NB4 (cell line): ENCODE measurements at places on chromosomes 6 and 20.

- DNase-seq, result no peak
Measured at GRCh38 chr6:3287308-3287707, 28.6 kb downstream of the PSMG4 start.

- DNase-seq, result peak; percentile 71
Measured at GRCh38 chr6:39361657-39362486, 39.4 kb upstream of the KCNK16 start.

- no peak for DNase-seq
Measured at GRCh38 chr6:129141499-129141898, 258.6 kb downstream of the LAMA2 start.

GRCh38 chr20:34269996-34270627 is 28.9 kb downstream of the ASIP start:
- no peak for DNase-seq

DNA sequence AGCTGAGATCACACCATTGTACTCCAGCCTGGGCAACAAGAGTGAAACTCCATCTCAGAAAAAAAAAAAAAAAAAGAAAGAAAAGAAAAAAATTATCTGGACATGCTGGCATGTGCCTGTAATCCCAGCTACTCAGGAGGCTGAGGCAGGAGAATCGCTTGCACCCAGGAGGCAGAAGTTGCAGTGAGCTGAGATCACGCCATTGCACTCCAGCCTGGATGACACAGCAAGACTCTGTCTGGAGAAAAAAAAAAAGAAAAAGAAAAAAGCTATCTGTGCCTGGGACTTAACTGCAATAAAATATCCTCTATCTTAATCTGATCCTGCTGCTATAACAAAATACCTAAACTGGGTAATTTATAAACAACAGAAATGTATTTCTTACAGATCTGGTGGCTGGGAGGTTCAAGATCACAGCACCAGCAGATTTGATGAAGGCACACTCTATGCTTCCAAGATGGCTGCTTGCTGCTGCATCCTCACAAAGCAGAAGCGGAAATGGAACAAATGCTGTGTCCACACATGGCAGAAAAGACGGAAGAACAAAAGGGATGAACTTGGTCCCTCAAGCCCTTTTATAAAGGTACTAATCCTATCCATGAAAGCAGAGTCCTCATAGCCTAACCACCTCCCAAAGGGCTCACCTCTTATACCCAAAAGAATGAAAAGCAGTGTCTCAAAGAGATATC is 273.3 kb upstream of the JARID2 start:
- no peak for DNase-seq

- DNase-seq, result no peak
Measured at GRCh38 chr20:56443654-56444540, 24.5 kb upstream of the RTF2 start.

- DNase-seq, result peak; percentile 91
Measured at GRCh38 chr6:32195902-32196681, 3.6 kb upstream of the GPSM3 start.

GRCh38 chr6:63527658-63528514 is 44.4 kb upstream of the LOC128125822 start:
- no peak for DNase-seq

- no peak for DNase-seq
Measured at GRCh38 chr6:169230946-169231789, 22.5 kb downstream of the THBS2 start.

- no peak for DNase-seq
Measured at GRCh38 chr20:31710423-31711108, 12.1 kb downstream of the BCL2L1 start.

DNA sequence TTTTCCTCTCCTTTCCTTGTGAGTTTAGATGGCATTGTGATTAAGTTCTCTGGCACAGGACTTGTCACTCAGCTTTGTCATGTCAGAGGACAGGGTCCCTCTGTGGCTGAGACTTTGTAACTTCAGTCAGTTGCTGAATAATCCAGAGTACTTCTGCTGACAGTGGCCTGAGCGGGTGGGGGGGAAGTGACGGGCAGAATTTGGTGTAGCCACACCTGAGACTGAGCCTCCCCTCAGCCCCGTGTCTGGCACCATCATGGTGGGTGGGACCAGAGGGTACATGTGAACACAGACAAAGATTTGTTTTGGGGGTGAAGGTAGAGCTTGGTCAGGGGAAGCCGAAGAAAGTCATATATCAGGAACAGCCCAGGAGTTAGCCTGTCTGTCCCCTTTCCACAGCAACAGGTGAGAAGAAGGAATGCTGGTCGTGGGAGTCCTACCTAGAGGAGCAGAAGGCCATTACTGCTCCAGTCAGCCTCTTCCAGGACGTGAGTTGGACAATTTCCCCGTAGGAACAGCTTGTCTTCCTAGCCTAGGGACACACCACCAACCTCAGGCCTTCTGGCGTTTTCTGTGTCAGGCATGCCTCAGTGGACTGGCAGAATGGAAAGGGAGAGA is 20.9 kb downstream of the L3MBTL1 start:
- no peak for DNase-seq

- peak; percentile 76 for DNase-seq
Measured at GRCh38 chr20:48339190-48339985, 488.4 kb downstream of the PREX1 start.

DNA sequence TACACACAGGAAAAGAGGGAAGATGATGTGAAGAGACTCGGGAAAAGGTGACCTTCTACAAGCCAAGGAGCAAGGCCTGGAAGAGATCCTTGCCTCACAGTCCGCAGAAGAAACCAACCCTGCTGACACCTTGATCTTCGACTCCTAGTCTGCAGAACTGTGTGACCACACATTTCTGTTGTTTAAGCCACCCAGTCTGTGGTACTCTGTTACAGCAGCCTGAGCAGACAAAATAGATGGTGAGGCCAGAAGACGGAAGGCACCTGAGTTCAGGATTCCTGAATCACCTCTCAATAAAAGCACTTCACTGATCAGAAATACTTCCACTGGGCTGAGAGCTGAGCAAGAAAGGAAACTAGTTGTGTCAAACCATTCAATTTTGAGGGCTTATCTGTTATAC is 103.3 kb downstream of the BACH2 start:
- DNase-seq, result no peak

GRCh38 chr6:64224819-64225218 is 589.2 kb downstream of the PHF3 start:
- peak; percentile 63 for DNase-seq

- no peak for DNase-seq
Measured at GRCh38 chr6:116695401-116695800, 14.4 kb downstream of the KPNA5 start.

- DNase-seq, result no peak
Measured at GRCh38 chr6:71482742-71483141, 194.1 kb downstream of the OGFRL1 start.

DNA sequence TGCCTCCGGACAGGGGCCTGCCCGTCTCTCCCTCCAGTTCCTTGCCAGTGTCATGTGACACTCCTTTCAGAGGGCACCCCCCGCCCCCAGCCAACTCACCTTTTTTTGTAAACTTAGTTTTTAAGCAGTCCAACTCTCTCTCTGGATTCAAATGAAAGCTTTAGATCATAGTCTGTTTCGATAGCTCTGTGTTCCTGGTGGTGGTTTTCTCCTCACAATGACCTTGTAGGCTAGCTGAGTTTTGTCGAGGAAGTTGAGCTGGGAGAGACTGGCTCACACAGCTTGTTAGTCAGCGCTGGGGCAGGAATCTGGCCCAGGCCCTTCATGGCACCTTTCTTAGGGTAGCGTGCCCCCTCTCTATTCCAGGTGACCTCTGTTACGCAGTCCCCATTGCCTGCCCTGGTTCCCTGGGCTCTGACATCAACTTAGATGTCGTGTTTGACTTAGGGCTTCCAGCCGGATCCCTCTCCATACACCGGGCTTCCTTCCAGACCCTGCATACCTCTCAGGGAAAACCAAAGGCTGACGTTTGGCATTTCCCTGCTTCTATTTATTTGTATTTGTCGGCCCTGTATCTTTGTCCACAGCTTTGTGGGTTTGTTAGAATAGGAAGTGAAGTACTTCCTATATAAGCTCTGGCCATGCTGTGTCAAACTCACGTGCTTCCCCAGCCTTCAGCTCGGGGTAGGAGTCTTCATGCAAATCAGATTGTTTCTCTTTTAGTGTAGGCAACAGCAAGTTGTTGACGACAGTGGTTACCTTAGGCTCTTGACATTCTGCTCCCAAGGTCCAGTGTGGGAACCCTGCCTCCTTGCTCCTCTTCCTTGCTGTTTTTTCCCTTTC is 12.7 kb downstream of the IGF2R start:
- peak; percentile 85 for DNase-seq

DNA sequence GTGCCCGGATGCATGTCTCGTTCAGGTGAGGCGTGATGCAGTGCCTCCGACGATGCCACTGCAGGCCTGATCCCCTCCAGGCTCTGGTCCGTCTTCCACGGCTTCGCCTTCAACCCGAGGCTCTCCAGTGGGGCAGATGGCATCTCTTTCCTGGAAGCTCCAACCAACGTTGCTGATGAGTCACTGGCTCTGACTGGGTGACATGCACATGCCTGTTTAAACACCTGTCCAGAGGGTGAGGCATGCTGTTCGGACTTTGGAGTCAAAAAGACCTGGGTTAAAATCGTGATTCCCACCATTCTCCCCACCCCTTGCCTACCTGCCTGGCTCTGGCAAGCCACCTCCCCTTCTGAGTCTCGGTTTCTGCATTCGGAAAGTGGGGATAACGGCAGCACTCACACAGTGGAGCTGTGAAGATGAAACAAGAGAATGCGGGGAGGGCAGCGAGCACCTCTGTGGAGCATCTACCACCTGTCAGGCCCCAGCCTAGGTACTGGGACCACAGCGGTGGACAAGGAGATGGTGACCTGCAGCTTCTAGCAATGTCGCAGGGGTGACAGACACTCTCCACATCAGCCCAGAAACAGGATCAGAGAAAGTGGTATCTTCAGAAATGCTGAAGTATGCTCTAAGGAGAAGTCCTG is 8.5 kb upstream of the EDN3 start:
- no peak for DNase-seq

- DNase-seq, result no peak
Measured at GRCh38 chr6:140041056-140041455, 666.6 kb upstream of the CITED2 start.

DNA sequence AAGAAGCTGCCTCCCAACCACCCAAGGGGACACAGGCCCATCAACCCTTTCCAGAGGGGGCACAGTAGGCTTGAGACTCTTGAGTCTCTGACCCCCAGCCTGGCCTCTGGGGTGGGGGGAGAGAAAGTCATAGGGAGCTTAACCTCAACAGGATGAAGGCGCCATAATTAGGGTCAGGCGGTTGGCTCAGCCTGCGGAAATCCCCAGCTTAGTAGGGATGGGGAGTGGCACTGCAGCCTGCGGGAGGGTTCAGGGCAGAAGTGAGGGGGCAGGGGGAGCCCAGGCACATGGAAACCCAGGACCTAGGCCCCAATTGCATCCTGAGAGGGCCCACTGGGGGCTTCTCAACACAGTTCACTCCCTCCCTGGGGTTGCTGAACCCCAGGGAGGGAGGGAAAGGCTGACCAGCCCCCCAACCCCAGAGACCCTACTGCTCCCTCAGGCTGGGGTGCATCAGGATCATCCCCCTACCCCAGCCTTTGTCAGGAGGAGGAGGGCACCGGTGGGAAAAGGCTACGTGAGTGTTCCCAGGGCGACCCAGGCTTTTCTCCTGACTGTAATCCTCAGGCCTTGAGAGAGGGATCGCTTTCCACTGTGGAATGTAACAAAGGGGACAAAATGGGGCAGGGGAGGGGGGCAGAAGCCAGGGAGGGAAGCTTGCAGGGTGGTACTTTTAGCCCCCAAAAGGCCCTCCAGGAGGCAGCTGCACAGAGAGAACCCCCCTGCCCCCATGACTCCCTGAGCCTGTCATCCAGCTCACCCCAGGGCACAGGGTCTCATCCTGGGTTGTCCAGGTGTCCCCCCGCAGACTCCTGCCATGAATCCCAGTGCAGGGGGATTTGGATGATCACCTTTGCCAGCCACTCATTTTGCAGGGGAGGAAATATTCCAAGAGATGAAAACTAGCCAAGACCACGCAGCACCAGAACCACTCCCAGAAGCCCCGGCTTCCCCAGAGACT is 46.4 kb downstream of the MRPL14 start:
- DNase-seq, result peak; percentile 29

DNA sequence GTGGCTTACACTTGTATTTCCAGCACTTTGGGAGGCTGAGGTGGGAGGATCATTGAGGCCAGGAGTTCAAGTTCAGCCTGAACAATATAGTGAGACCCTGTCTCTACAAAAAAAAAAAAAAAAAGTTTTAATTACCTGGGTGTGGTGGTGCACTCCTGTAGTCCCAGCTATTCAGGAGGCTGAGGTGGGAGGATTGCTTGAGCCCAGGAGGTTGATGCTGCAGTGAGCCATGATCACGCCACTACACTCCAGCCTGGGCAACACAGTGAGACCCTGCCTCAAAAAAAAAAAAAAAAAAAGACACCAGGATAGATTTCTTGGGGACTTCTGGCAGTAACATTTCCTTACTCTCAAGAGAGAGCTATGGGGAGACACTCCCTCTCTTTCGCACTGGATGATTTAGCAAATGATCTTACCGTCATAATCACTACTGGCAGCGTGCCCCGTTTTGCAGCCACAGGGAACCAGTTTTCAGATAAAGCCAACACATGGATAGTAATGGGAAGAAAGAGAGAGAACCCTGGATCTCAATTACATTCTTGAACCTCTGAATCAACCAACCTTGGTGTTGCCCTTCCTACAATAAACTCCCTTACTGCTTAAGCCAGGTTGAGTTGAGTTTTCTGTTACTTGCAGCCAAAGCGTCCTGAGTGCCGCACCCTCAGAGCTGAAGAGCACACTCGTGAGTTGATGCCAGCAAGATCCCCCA is 18.1 kb upstream of the PTPN1 start:
- no peak for DNase-seq

- DNase-seq, result peak; percentile 73
Measured at GRCh38 chr20:46757754-46758678, 48.6 kb downstream of the SLC2A10 start.

DNA sequence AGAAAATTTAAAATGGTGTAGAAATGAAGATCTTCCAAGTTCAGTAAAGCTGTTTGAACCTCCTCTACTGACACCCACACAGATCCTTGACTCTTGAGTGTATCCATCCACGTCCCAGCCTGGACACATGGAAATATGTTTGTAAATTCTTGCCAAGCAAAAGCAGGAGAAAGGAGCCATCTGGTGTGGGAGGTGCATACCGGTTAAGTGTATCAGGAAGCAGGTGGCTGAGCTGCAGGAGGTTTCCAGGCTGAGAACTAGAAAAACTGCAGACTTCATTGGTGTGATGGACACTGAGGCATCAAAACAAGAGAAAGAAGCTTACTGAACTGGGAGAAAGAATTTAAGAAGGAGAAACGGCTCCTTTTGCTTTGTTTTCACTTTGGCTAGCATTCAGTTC is 229.9 kb upstream of the GRIK2 start:
- DNase-seq, result no peak

DNA sequence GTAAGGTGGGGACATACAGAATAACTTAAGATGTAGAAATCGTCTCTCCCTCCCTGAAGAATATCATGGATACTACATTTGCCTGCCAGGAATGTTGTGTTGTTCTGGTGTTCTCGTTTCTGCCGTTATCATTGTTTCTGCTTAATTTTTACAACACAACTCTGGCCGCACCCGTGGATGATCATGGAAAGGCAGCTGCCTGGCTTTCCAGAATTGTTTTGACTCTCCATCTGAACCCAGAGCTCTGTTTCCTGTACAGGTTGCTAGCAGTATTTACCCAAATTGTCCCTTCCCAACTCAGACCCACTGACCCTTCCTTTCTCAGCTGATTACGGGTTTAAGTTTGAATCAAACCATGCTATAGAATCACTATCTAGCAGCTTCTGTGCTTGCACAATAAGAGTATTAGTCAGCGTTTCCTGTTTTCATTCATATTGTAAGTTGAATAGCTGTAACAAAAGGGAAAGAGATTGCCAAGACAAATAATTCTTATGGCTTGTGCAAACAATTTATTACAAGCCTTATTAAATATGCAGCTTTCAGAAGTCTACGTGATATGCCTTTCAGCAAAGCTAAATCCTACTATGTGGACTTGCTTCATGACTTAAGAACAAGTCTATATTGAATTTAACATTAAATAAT is 139.0 kb downstream of the MTHFD1L start:
- peak; percentile 82 for DNase-seq
